GM13977 (cell line): ENCODE measurements at places on chromosomes 13 and 19.

DNA sequence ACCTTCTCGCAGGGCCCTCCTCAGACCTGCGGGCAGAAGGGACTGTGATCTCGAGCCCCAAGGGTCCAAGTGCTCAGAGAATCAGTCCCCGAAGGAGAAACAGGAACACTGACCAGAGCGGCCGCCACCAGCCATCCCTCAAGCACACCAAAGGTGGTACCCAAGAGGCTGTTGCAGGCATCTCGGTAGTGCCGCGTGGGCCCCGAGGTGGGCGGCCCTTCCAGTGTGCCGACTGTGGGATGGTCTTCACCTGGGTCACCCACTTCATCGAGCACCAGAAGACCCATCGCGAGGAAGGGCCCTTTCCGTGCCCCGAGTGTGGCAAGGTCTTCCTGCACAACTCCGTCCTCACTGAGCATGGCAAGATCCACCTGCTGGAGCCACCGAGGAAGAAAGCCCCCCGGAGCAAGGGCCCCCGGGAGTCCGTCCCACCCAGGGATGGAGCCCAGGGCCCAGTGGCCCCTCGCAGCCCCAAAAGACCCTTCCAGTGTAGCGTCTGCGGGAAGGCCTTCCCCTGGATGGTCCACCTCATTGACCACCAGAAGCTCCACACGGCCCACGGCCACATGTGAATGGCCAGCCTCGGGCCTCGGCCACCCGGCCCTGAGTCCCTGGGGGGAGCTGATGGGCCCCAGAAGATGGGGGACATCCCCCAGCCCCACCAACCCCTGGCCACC lies 5.5 kb upstream of the ZNF135 start:
- DNase-seq = peak; percentile 22

DNA sequence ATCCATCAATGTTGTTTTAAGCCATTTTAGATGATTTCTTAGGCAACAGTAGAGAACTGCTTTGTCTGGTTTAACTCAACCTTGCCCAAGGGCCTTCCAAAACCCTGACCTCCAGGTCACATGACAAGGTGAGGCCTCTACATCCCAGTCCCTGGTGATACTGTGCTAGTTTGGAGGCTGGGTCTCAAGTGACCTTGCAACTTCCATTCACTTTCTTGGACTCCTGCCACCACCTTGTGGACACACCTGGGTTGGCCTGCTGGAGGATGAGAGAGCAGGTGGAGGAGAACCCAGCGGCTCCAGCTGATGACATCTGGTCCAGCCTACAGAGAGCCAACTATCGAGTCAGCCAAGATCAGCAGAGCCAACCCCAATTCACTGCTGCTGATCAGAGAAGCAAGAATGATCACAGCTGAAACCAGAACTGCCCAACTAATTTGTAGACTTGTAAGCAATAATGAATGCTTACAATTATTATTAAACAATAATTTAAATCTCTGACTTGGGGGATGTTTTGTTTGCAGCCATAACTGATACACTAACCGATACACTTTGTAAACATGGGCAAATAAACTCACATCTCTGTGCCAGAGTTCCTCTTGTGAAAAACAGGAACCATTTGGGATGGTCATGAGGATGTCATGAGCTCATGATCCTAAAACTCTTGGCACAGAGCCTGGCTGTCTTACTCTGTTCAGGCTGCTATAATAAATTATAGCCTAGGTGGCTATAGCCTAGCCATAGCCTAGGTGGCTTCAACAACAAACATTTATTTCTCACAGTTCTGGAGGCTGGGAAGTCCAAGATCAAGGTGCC lies 11.5 kb downstream of the FAM187B start:
- DNase-seq = no peak

GRCh38 chr13:32409001-32409313 lies 19.0 kb downstream of the N4BP2L1 start:
- DNase-seq = no peak

DNA sequence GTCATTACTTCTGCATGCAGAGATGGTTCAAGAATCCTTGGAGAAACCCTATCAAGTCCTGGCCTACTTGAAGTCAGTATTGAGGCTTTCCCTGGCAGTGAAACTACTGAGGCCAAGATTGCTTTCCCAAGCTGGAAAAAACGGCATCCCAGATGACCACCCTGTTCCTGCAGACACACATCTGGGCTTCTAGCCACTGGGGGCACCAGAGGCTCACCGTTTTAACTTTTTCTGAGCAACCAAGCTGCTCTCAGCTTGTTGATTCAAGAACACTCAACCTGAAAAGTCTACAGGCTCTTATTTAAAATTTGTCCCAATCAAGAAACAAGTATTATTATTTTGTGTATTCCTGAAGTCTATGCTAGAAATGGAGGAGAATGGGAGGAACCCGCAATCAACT lies 66.6 kb downstream of the SPRYD7 start:
- DNase-seq = no peak

DNA sequence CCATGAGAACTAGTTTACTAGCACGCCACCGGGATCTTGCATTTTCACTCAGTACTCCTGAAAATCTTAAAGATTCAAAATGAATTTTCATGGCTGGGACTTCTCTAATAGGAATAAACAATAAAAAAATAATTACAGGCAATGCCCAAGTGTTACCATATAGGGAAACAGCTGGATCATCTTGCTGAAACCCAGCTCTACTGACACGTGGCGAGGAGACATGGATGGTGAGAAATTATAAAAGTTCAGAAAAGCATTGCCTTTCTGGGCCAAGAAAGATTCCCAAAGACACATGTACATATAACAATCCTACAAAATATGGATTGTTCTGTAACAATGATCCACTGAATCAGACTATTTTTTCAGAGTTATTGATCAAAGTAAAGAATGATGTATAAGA lies 209.3 kb downstream of the RGCC start:
- DNase-seq = no peak
